ENCODE measurements at places on chromosomes 4 and X. TPM values are rescaled to one million over a fixed set of nuclear protein-coding genes. Genes with fewer than 3 reads are reported as not detected.
A peak's percentile ranks its signal among the peaks of the same experiment; 100 is the strongest.

GRCh38 chr4:139789096-139789654 lies 123.6 kb downstream of the MGST2 start:
- H3K27me3 ChIP-seq = no peaks in the 10 kb centered on the region
- H3K4me3 ChIP-seq = no peak overlapping the region
- H3K36me3 ChIP-seq = no peaks in the 10 kb centered on the region
- DNase-seq = no peak

Gene PPM1K
- polyA plus RNA-seq = 6.1 TPM

Gene GLRA2
- polyA plus RNA-seq = not detected

Gene STOX2
- 1.8 TPM for polyA plus RNA-seq

DNA sequence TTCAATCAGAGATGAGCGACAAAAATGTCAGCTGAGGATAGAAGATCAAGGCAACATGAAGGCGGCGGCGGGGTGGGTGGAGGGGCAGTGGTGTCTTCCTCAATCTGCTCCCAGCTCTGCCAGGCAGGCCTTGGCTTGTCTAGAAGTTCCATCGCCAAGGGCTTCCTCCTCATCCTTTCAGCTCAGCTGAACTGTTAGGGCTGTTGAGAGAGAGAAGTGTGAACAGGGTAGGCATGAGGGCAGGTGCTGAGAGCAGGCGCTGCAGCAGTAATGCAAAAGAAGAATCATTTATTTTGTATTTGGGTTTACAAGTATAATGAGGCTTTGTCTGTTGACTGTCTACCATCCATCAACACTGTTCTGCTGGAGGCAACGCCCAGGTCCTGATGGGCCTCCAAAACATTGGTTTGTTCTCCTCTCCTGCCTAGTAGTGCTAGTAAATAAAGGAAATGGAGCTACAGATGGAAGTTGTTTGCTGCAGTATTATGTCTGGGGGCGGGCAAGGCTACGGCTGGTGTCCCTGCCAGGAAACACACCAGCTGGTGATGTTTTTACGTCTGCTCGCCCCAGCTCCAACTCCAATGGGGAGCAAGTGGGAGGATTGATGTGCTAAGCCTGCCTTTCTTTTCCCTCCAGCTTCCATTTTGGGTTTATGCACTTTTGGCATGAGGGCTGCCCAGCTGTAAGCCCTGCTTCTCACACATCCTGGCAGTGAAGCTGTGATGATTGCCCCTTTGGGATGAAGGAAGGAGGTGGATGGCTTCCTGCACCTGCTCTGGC lies 139.4 kb upstream of the BOD1L1 start:
- DNase-seq = no peak
- no peaks in the 10 kb centered on the region for H3K27me3 ChIP-seq
- no peaks in the 10 kb centered on the region for H3K4me1 ChIP-seq
- no peaks in the 10 kb centered on the region for H3K36me3 ChIP-seq
- H3K4me3 ChIP-seq = no peak overlapping the region
- H3K27ac ChIP-seq = no peak overlapping the region

- H3K36me3 ChIP-seq = no peaks in the 10 kb centered on the region
- no peaks in the 10 kb centered on the region for H3K27me3 ChIP-seq
- no peak overlapping the region for H3K27ac ChIP-seq
- H3K4me1 ChIP-seq = no peaks in the 10 kb centered on the region
- peak; percentile 26 for DNase-seq
These were observed 36.6 kb upstream of the UGT2A1 start for GRCh38 chr4:69689599-69689998.

Gene TCEAL5
- not detected for polyA plus RNA-seq

DNA sequence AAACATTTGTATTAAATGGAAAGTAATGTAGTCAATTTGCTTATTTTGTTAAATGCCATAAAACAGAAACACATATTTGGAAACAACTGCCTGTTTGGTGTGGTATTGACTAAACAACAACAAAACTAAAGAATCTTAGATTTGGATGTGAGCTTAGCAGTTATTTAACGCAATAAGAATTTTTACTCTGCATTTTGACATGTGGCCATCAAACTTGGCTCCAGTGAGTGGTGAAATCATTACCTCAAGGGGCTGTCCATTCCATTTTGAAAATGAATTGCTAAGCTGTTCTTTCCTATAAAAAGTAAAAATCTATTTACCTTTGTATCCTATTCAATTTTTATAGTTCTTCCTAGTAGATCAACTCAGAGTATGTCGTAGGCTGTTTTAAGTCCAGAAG lies 84.2 kb downstream of the DKK2 start:
- no peaks in the 10 kb centered on the region for H3K4me1 ChIP-seq
- no peak overlapping the region for H3K27ac ChIP-seq
- H3K27me3 ChIP-seq = no peaks in the 10 kb centered on the region
- no peak for DNase-seq
- no peak overlapping the region for H3K4me3 ChIP-seq

GRCh38 chr4:153506341-153507309 lies 40.5 kb downstream of the TMEM131L start:
- no peaks in the 10 kb centered on the region for H3K27me3 ChIP-seq
- no peak overlapping the region for H3K27ac ChIP-seq
- H3K4me3 ChIP-seq = no peak overlapping the region
- H3K4me1 ChIP-seq = peaks cover 4% of the 10 kb centered on the region
- no peaks in the 10 kb centered on the region for H3K36me3 ChIP-seq

Gene DGKK
- polyA plus RNA-seq = not detected

DNA sequence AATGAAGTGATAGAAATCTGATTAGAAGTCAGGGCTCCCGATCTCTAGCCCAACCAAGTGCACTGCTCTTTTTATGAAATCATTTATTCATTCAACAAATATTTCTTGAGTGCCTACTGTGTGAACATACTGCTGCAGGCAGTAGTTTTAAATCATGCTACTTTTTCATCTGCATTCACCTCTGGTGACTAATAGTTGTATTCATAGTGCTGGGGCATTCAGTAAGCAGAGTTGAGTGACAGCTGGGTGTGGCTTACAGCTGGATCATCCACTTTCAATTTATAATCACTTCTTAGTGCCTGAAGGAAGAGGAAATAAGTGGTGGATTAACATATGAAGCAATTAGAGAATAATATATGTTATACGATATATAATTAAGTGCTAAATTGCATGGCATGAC lies 94.1 kb upstream of the HPRT1 start:
- DNase-seq = no peak
- H3K27me3 ChIP-seq = no peaks in the 10 kb centered on the region
- no peaks in the 10 kb centered on the region for H3K36me3 ChIP-seq
- H3K4me1 ChIP-seq = peaks cover 2% of the 10 kb centered on the region
- no peak overlapping the region for H3K27ac ChIP-seq

GRCh38 chr4:126451237-126451873 lies 1136.6 kb downstream of the FAT4 start:
- no peaks in the 10 kb centered on the region for H3K27me3 ChIP-seq
- H3K4me3 ChIP-seq = no peak overlapping the region
- peak; percentile 83 for DNase-seq
- H3K4me1 ChIP-seq = no peaks in the 10 kb centered on the region

DNA sequence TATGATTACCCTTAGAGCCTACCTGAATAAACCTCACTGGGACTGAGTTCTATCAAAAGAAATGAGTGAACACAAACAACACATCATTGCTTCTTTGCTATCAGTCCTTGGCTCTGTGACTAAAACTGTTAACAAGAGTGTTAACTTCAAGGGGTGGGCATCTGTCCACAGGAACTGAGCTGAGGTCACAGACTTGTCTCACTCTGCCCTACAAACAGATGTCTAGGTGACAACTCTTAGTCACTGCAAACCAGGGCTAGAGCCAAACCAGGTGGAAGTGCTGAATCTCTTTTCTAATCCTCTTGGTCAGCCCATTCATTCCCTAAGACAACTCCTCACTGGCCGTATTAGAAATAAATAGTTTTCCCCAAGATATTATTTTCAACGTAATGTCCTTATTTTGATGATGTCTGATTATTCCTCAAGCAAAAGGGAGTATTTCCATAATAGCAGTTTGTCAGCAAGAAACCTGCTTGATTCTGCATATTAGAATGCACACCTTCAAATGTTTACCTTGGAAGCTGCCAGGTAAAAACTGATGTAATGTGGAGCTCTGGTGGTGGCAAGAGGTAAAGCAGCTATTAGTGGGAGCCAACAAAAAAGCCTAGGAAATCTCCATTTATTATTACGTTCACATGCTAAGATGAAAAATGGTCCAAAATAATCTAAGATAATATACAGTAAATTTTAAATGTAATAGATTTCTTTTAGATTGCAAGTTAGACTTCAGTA lies 4.0 kb downstream of the COL25A1 start:
- no peak overlapping the region for H3K4me3 ChIP-seq
- DNase-seq = no peak
- no peaks in the 10 kb centered on the region for H3K36me3 ChIP-seq
- H3K27me3 ChIP-seq = peaks cover 28% of the 10 kb centered on the region
- H3K27ac ChIP-seq = no peak overlapping the region

GRCh38 chr4:84672177-84672576 lies 89.2 kb downstream of the CDS1 start:
- H3K4me1 ChIP-seq = peaks cover 10% of the 10 kb centered on the region
- H3K27ac ChIP-seq = peak overlapping the region; percentile 76
- H3K27me3 ChIP-seq = no peaks in the 10 kb centered on the region
- no peak overlapping the region for H3K4me3 ChIP-seq
- no peak for DNase-seq

DNA sequence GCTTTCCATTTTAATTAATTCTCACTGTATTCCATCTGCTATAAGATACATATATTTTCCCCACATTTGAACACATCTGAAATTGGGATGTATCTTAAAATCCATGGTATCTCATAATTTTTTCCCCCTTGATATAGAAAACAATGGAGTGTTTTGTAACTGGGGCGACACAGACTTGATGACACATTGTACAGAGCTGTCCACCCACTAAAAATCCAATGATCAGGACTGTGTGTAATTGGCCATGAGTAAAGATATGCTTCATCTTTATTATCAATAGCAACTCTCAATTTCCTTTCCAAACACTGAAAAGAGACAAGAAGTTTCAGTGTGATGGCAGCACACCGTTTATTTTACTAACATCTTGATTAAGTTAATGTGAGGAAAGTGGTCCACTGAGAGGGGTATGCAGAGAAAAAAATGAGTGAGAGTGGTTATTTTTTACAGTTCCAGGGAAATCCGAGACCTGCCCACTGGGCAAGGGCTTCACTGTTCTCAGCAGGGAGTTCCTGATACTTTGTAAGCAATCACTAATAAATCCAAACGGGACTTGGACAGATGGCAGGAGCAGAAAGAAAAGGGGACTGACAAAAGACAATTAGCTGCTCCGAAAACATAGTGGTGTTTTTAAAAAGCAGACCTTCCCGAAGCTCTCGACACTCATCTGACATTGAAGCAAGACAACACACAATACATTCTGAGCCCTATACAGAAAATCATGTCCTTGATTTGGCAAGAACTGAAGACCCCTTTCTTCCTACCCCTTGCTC lies 149.4 kb downstream of the TSPAN5 start:
- H3K27me3 ChIP-seq = no peaks in the 10 kb centered on the region
- peaks cover 5% of the 10 kb centered on the region for H3K36me3 ChIP-seq
- peak overlapping the region; percentile 96 for H3K27ac ChIP-seq
- no peak overlapping the region for H3K4me3 ChIP-seq
- DNase-seq = no peak

GRCh38 chr4:121237069-121237399 lies 72.9 kb upstream of the TNIP3 start:
- DNase-seq = no peak
- H3K27ac ChIP-seq = no peak overlapping the region
- H3K36me3 ChIP-seq = no peaks in the 10 kb centered on the region
- no peaks in the 10 kb centered on the region for H3K4me1 ChIP-seq
- no peaks in the 10 kb centered on the region for H3K27me3 ChIP-seq

- no peak for DNase-seq
- H3K27ac ChIP-seq = no peak within 1 kb of the TSS
- H3K27me3 ChIP-seq = no peaks in the 10 kb centered on the region
- H3K4me3 ChIP-seq = peak within 1 kb of the TSS; percentile 32
These were observed at the start of gene GALNTL6 for GRCh38 chr4:171812665-171813525. GALNTL6 (plus strand) TSS chr4:171813404.

DNA sequence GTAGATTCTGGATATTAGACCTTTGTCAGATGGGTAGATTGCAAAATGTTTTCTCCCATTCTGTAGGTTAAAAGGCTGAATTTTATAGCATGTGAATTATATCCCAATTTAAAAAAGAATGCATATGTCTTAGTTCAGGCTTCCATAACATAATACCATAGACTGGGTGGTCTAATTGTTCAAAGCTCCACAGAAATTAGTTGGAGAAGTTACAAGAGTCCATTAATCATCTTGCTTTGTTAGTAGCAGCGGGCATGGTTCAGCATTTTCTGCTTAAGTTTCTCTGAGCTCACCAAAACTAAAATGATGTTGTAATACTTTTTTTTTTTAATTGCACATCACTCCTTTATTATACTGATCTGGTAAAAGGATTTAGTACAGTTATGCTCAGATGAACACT lies 1.8 kb downstream of the PGAM4 start:
- H3K36me3 ChIP-seq = no peaks in the 10 kb centered on the region
- no peaks in the 10 kb centered on the region for H3K27me3 ChIP-seq
- H3K27ac ChIP-seq = no peak overlapping the region
- no peak for DNase-seq
- H3K4me1 ChIP-seq = no peaks in the 10 kb centered on the region

Gene GPC4
- polyA plus RNA-seq = 1.6 TPM

DNA sequence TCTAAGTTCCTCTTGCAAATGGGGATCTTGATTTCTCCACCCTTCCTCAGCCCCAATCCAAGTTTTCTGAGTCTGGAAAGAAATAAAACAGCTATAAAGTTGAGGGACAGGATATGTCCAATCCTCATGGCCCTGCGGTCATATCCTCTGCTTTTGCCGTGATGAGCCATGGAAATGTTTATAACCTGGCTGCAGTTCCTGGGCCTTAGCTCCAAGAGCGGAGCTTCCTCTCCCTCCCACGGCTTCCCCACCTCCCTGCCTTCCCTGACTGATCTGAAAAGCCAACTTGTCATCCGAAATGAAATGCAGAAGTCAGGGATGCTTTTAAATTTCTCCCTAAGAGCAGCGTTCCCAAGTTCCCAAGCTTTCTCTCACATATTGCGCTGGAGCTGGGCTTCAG lies 221.5 kb upstream of the SFRP2 start:
- H3K4me1 ChIP-seq = no peaks in the 10 kb centered on the region
- no peaks in the 10 kb centered on the region for H3K36me3 ChIP-seq
- H3K4me3 ChIP-seq = no peak overlapping the region
- no peak overlapping the region for H3K27ac ChIP-seq

Measured in IMR-90 (cell line).